ENCODE measurements at places on chromosomes 4 and X.

- no peak for DNase-seq
Measured at GRCh38 chr4:151430740-151431457, 21.9 kb downstream of the FHIP1A start.

DNA sequence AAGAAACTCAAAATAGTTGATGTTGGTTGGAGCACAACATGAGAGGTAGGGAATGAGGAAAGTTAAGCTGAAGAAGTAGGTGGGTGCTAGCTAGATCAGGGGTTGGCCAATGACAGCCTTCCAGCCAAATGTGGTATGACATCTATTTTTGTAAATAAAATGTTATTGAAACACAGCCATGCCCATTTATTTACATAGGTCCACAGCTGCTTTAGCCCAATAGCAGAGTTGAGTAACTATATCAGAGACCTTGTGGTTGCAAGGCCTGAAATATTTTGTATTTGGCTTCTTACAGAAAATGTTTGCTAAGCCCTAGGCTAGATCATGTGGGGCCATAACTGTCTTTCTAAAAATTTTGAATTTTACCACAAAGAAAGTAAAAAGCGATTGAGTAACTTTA lies 234.9 kb upstream of the CTSO start:
- no peak for DNase-seq

DNA sequence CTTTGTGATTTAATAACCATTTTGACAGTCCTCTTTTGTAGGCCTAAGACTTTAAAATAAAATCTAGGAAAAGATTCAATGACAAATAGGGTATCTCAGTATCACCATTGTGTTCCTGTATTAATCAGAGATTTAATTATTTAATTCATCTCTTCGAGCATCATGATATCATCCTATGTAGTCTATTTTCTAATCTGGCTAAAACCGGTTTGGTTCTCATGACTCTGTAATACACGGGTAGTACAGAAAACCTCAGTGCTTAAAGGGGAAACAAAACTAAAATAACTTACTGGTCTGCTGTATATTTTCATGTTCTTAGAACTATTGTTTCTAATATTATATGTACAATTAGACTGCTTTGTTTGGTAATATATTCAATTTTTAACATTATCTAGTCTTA lies 23.7 kb upstream of the FBXW7 start:
- DNase-seq, result no peak

DNA sequence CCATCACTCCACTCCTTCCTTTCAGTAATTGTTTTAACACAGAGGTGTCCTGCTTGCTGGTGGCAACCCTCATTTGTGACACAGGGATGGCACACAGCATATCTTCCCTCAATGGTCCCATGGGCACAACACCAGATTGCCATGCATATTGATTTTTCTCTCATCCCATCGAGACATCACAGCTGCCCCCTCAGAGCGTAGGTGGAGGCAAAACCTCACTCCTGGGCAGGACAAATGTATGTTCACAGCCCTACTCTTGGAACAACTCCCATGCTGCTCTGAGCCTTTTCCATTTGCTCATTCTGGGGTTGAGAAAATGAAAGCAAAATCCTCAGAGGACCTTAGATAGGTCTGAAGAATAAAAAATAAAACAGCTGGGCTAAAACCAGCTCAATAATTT lies 172.2 kb downstream of the GABRB1 start:
- DNase-seq, result no peak

GRCh38 chr4:128315756-128316520 lies 28.3 kb upstream of the PGRMC2 start:
- no peak for DNase-seq

DNA sequence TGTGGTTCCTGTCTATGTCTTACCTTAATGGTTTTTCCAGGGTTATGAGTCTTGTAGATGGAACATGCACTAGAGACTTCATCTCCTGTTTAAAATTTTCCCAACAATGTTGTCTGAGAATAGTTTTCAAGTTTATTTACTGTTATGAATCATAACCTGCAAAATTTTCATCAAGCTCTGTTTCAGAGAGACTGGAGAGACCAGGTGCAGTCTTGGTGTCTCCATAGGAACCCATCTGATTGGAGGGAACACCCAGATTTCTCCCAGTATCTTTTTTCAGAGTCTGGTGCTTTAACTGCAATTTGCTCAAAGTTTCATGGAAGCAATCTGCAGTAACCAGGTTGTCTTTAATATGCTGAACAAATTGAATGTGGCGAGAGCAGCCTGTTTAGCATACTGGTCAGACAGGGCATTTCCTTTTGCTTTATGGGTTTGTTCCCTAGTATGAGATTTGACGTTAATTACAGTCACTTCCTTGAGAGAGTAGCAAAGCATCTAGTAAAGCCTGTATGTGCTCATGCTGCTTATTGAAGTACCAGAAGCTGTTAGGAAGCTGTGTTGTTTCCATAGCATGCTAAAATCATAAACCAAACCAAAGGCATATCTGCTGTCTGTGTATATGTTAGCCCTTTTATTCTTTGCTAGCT lies 18.8 kb upstream of the VSIG1 start:
- no peak for DNase-seq

- no peak for DNase-seq
Measured at GRCh38 chr4:27928761-27929540, 1068.3 kb downstream of the STIM2 start.

- no peak for DNase-seq
Measured at GRCh38 chrX:38891641-38892413, 90.6 kb downstream of the MID1IP1 start.

DNA sequence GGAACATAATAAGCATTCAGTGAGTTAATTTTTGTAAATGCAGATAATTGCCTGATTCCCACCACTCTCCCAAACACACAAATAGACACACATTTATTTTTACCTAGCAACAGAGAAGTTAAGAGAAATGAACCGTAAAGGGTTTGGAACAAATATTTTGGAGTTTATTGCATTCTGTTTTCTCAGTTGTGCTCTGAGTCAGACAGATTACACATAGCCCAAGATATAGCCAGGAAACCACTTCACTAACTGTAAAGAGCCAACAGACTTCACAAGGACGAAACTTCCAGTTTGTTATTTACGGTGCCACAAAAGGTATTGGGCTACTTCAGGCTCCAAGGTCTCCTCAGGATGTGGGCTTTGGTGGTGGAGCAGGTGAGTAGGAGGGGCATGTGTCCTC lies 217.0 kb downstream of the BMPR1B start:
- DNase-seq, result no peak

DNA sequence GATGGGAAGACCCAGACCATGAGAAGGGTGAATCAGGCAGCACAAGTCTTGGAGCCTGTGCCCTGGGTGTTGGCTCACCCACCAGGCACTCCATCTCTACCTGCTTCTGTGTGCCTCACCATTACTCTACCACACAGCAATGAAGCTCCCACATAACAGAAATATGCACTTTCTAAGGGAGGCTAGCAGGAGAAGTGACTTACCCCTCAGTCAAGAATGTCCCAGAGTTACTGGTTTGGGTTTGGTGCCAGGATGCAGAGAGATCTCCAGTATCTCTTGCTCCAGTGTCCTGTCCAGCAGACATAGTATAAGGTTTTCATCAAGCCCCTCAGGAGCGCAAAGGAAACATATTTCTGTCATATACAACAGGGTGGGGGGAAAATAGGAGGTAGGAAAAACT lies 11.3 kb upstream of the RAB40A start:
- no peak for DNase-seq

DNA sequence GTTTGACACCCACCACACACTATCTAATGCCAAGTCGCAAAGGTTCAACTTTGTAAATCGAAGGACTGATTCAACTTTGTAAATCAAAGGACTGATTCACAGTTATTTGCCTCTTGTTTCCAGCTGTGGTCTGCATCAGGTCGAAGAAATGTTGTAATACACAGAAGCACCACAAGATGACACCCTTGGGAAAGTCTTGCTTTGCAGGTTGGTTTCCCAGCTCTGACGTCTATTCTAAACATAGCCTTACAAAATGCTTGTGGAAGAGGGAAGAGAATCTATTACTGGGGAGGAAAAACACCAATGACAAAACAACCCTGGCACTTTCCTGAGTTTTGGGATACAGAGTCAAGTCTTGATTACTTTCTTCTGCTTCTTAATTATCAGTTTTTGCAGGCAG lies 35.3 kb downstream of the SUPT20HL1 start:
- DNase-seq, result no peak

- DNase-seq, result no peak
Measured at GRCh38 chr4:184402740-184403383, 71.5 kb downstream of the IRF2 start.

DNA sequence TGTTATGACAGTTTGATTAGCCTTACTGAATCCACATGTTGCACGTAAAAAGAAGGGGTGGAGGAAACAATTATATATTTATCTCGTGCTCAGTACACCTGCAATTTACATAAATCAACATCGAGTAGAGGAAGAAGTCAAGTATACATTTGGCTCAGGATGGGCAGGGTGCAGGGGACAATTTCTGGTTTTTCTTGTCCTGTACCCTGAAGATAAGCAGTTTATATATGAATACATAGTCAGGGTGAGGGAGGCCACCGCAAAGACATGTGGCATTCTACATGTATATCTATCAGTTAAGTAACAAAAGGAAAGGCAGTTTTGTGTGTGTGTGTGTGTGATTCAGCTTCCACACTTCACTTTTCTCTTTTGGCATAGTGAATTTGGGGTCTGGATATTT lies 11.1 kb upstream of the EREG start:
- DNase-seq, result no peak

GRCh38 chr4:23888421-23889319 lies 1.2 kb downstream of the PPARGC1A start:
- DNase-seq, result no peak

DNA sequence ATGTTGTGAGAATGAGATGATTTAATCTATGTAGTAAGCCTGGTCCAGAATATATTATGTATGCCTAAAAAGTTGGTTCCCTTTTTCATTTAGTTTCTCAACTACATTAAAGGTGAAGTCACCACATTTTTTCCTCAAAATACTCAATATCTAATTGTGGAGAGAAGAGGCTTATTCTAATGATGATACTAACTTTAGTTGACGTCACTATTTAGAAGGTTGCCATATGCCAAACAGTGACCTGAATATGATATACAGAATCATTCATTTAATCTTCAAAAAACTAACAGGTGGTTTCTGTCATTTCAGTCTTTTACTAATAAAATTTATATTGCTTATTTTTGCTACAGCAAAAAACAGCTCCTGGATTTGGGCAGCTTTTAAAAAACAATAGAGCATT lies 480.7 kb upstream of the NWD2 start:
- DNase-seq, result no peak

GRCh38 chr4:25184056-25184455 lies 23.8 kb upstream of the SEPSECS start:
- DNase-seq, result no peak

Data from activated CD8-positive, alpha-beta memory T cell treated with anti-CD3 and anti-CD28 coated beads for 4 hours (primary cell).